H1 (cell line): ENCODE measurements at places on chromosomes 6 and 20. TPM values are rescaled to one million over a fixed set of nuclear protein-coding genes. Genes with fewer than 3 reads are reported as not detected.

CD83 gene
- polyA plus RNA-seq: 2.8 and 4.6 TPM in 2 replicates

SMIM13 gene
- polyA plus RNA-seq: 1.4 and 1.7 TPM in 2 replicates

POU3F2 gene
- 0.06 and 0.09 TPM in 2 replicates for polyA plus RNA-seq

CST5 gene
- polyA plus RNA-seq: not detected in 2 replicates

IL17A gene
- not detected in 2 replicates for polyA plus RNA-seq

CALHM6 gene
- 1.8 and 2.0 TPM in 2 replicates for polyA plus RNA-seq

MOXD1 gene
- 1.7 and 3.5 TPM in 2 replicates for polyA plus RNA-seq

C6orf15 gene
- polyA plus RNA-seq: 0.06 TPM in 1 of 2 replicates, not detected in the other

TMEM74B gene
- 6.4 and 7.8 TPM in 2 replicates for polyA plus RNA-seq

ELOVL2 gene
- polyA plus RNA-seq: 0.24 and 0.42 TPM in 2 replicates

VGLL2 gene
- 0.09 TPM in 1 of 2 replicates, not detected in the other for polyA plus RNA-seq

HCRTR2 gene
- polyA plus RNA-seq: 0.08 and 0.23 TPM in 2 replicates

MYLK4 gene
- 0.11 TPM in 2 replicates for polyA plus RNA-seq

PDE7B gene
- polyA plus RNA-seq: not detected in 2 replicates

RING1 gene
- 16.4 and 26.0 TPM in 2 replicates for polyA plus RNA-seq

SMLR1 gene
- not detected in 2 replicates for polyA plus RNA-seq

GHRH gene
- polyA plus RNA-seq: not detected in 2 replicates

MYT1 gene
- polyA plus RNA-seq: 0.63 and 1.0 TPM in 2 replicates

LIN28B gene
- 14.2 and 27.4 TPM in 2 replicates for polyA plus RNA-seq

PTK7 gene
- polyA plus RNA-seq: 110 and 133 TPM in 2 replicates

KCNQ2 gene
- polyA plus RNA-seq: 243 and 277 TPM in 2 replicates

GSTA2 gene
- polyA plus RNA-seq: 0.05 TPM in 1 of 2 replicates, not detected in the other

MOG gene
- polyA plus RNA-seq: 0.17 and 0.19 TPM in 2 replicates

PACRG gene
- 0.17 and 0.44 TPM in 2 replicates for polyA plus RNA-seq

FAM184A gene
- polyA plus RNA-seq: 3.0 and 6.3 TPM in 2 replicates

DLK2 gene
- 0.80 and 1.6 TPM in 2 replicates for polyA plus RNA-seq

KCNK16 gene
- not detected in 2 replicates for polyA plus RNA-seq
